ENCODE measurements at places on chromosomes 3 and 15.

DNA sequence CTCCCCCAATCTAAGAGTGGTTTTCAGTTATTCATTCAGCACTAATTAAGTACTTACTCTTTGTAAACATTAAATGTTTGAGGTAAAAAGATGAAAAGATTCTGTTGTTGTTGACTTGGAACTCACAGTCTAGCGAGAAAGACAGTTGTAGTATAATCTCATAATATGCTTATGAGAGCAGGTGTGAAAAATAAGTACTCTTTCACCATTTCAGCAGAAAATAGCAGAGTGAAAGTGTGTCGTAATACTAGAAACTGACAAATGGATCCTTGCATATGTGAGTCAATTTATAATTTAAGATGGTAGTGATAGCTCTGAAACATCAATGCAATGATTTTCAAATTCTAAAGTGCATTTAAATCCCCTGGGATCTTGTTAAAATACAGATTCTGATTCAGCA lies 618.8 kb upstream of the CCDC54 start:
- DNase-seq: no peak

GRCh38 chr15:28913171-28913765 lies 27.5 kb downstream of the APBA2 start:
- no peak for DNase-seq

DNA sequence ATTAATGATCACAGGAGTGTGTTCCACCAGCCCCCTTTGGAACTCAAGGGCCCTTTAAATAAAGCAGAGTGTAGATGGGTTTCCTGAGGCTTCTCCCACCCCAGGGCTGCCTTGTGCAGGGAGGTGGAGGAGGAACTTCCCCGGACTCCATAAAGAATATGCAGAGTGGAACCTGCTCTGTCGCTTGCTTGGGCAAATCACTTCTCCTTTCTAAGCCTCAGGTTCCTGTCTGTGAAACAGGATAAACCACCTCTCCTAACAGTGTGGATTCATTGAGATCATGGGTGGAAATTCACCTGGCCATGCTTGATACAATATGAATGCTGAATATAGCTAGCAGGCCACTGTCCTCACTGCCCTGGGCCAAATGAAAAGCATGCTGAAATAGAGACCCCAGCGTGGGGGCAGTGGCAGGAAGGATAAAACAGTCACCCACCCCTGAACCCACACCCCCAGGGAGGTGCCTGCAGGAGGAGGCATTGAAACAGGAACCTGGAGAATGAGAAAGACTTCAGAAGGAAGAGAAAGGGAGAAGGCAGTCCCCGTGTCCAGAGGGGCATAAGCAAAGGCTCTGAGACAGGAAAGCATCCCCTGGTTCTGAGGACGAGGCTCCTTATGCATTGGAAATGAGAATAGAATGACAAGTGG lies 41.1 kb upstream of the CHRNB4 start:
- no peak for DNase-seq

DNA sequence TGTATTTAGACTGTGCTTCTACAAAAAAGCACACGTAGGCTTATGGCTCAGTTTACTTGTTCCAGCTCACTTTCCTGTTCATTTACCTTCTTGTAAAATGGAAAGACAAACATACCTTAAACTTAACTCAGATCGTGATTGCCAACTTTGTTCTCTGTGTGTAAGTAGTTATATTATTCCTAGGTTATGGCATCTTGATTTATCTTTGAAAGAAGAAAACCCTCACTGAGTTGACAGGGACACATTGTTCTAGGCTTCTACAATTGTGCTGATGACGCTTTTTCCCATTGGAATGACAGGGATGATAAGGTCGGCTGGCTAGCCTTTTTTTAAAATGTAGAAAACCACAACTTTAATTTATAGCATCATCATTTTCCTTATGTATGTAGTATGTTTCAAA lies 140.7 kb downstream of the IGF1R start:
- no peak for DNase-seq

GRCh38 chr3:148319960-148320359 lies 377.7 kb upstream of the AGTR1 start:
- no peak for DNase-seq

DNA sequence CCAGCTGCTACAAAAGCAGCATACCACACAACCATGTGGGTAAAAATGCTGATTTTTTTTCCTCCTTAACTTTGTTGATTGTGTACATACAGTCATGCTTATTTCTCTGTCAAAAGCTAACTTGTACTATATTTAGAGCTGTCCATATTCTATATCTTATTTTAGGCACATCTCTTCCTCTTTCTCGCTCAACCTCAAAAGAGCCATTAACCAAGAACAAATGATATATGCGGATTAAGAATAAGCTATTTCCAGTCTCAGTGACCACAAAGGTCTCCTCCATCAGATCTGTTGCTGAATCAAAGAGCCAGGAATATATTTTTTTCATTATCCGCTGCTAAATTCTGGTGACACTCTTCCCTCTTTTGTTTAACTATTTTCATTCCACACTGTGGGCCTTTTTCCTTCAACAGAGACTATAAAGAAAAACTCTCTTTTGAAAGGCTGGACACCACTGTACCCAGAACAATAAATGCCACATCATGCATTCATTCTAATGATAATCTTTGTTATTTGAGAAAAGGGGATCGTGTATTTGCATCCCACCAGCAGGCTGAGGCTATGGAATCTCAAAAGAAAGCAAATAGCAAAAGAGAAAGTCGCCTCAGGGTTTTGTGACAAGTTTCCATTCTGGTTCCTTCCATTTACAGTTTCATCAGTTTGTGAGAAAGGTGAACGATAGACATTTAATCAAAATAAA lies 8.0 kb downstream of the TMEM212 start:
- DNase-seq: no peak

DNA sequence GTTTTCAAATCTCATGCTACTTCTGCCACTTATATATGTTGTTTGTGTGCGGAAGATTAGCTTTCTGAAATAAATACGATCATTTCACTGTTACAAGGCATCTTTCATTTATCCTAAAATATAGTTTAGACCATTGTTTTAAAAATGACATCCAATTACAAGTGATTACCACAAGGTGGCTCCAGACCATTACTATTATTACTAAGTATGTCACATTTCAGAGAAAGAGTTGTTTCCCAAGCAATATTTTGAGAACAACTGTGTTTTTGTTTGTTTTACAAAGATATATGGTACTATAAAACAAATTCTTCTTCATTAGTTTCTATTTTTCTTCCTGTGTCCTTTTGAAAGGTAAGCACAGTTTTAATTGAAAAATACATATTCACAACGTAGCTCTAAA lies 136.0 kb upstream of the RAP2B start:
- DNase-seq: no peak

DNA sequence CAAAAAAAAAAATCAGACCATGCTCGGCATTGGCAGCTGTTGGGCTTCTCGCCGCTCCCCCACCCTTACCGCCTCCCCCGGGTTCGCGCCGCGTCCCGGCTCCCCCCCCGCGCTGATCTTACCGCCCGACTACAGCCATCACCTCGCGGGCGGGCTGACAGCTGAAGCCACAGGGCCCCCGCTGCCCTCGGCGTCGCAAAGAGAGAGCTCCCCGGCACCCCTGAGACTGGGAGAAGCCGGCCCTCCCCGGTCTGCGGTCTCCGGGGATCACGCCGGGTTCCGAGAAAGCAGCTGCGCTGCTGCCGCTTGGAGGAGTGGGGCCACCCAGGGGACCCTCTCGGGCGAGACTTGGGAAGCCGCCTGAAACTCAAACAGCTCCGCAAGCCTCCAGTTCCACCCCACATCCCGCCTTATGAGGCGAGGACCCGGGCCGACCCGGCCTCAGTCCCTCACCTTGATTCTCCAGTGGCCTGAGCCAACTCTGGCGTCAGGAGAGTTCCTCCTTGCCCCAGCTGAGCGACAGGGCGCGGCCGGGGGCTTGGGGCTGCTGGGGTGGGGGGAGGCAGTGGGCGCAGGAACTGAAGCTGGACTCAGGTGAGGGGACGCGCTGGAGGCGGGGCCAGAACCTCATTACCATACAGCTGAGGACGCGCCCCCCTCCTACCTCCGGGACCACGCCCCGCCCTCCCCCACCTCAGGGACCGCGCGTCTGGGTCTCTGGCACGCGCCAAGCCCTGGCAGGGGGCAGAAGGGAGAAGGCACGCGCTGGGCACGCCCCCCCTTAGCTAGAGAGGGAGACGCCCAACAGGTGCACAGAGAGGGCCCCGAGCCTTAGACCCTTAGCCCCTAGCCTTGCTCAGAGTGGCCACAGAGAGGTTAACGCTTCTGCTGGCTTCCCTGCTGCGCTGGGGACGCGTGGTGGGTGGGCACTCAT lies 1.0 kb upstream of the DLL4 start:
- DNase-seq: peak; percentile 88

DNA sequence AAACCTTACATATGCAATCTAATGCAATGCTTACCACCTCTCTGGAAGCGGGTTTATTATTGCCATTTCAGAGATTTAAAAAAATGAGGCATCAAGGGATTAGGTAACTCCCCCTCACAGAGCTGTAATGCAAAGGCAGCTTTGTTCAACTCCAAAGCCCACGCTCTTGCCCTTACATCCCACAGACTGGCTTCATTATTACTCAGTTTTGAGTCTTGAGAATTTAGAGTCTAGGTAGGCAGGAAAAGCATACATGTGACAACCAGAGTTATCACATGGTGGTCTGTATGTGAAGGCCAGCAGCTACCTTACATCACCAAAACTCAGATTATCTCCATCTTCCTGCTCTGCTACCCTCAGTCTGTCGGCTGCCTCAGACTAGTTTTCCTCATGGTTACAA lies 326.9 kb downstream of the UACA start:
- DNase-seq: no peak

GRCh38 chr15:92683511-92683834 lies 27.9 kb upstream of the FAM174B start:
- DNase-seq: peak; percentile 3

DNA sequence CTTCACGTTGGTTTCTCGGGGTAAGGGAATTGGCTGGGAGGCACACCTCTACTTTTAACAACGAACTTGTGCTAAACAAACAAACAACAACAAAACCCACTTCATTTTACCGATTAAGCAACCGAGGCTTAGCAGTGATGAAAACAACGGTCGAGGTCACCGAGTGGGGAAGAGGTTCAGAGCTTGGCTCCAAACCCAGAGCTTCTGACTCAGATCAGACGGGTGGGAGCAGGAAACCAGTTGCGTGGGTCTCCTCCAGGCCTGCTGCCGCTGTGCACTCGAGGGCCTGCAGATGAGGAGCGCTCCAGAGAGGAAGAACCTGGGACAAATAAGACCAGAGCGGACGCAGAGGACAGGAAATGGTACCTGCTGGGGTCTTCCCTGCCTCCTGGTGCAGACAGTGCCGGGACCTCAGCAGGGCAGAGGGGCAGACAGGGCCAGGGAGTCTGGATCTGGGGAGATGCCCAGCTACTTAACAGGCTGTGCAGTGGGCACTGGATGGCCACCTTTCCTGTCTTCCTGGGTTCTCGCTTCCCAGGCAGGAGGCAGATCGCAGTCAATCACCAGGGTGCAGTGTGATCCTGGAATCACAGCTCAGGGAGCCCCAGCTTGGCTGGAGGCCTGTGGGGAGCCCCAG lies 99.0 kb upstream of the MEF2A start:
- DNase-seq: no peak

GRCh38 chr3:5298453-5298852 lies 110.9 kb downstream of the EDEM1 start:
- no peak for DNase-seq

DNA sequence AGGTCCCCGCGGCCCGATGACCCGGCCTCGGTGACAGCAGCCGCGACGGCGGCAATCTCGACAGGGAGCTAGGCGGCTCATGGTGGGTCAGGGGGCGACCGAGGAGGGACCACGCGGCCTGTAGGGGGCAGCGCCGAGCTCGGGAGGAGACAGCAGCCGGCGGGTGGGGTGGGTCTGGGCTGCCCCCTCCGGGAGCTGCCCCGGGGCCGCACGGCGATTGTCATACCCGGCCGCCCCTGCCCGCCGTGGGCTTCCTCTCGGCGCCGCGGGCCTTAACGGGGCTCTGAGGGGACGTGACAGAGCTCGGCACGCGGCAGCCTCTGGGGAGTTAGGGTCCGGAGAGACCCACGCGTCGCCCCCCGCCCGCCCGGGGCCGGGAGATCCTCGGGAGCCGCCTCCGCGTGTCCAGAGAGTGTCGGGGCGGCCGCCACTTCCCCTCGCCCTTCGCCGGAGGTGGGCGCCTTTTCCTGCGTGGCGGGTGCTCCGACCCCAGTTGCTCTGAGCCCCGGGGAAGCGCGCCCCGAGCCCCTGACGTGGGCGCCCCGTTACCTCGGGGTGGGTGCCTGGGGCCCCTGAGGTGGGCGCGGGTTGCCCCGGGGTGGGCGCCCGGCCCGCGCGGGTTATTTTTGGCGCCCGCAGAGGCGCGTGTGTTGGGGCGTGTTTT lies 539 bp upstream of the PLCL2 start:
- DNase-seq: no peak

GRCh38 chr15:98796685-98797357 lies 148.5 kb downstream of the IGF1R start:
- no peak for DNase-seq

GRCh38 chr3:103924544-103924943 lies 1442.2 kb upstream of the ALCAM start:
- no peak for DNase-seq

GRCh38 chr3:149448331-149448831 lies 26.1 kb upstream of the TM4SF4 start:
- DNase-seq: no peak

DNA sequence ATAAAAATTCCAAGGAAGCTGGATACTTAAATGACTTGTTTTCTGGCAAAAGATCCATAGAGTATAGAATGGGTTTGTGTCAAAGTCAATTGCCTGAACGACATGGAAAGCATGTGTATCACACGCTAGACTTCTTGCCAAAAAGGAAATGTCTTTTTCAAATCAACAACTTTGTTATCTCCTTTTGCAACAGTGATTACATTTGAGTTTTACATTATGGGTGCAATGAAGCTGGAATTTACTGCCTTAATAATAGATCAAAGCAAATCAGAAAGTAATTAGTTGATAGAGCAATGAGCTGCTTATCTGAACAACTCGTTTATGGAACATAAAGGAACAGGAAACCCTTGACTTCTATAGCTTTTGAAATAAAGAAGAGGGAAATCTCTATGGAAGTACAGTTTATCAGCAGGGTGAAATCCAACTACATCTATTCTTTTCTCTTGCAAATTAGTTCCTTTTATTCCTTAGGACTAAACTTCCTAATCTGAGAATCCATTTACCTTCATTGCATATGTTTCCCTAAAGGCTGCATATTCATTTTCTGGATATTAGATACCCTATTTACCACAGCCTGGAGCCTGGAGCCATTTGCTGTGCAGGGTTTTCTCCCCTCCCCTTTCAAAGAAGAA lies 415.1 kb upstream of the NECTIN3 start:
- DNase-seq: no peak

GRCh38 chr3:49199900-49200281 lies 28.5 kb downstream of the KLHDC8B start:
- DNase-seq: no peak
